NCI-H526 (cell line): ENCODE measurements at places on chromosomes 4 and X.

DNA sequence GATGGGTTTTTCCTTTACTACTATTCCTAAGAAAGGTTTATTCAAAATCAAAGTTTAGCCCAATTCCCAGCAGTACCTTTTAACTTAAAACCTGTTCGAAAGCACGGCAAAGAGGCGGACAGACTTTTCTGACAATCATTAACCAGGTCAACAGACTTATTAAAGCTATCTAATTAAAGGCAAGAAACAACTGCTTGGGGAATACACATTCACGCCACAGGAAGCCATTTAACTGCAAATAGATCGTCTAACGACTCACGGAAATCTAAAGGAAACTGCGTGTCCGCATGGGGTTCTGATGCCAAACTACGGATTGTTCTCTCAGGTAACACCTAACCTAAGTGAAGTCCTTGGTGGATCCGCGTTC, 663 bp upstream of the USP53 start:
- DNase-seq: no peak

GRCh38 chr4:7333801-7334421, 100.8 kb downstream of the PSAPL1 start:
- DNase-seq: no peak

GRCh38 chr4:37802068-37802666, 24.3 kb upstream of the PGM2 start:
- DNase-seq: peak; percentile 57

DNA sequence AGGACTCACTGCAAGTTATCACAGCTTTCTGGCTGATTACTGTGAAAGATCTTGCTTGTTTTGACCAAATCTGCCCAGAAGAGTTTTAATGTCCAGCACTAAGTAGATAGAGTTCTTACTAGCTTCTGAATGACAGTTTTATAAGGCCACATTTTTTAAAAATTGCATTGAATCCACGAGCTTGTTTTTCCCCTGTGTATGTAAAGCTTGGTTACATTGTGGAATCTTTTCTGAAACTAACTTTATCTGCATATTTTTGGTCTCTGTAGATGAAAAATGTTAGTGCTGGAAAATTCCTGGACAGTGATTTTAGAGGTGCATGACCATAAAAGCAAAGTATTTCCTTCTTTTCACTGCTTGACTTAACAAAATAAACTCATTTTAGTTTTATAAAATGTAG, 650.3 kb upstream of the FAM241A start:
- no peak for DNase-seq

DNA sequence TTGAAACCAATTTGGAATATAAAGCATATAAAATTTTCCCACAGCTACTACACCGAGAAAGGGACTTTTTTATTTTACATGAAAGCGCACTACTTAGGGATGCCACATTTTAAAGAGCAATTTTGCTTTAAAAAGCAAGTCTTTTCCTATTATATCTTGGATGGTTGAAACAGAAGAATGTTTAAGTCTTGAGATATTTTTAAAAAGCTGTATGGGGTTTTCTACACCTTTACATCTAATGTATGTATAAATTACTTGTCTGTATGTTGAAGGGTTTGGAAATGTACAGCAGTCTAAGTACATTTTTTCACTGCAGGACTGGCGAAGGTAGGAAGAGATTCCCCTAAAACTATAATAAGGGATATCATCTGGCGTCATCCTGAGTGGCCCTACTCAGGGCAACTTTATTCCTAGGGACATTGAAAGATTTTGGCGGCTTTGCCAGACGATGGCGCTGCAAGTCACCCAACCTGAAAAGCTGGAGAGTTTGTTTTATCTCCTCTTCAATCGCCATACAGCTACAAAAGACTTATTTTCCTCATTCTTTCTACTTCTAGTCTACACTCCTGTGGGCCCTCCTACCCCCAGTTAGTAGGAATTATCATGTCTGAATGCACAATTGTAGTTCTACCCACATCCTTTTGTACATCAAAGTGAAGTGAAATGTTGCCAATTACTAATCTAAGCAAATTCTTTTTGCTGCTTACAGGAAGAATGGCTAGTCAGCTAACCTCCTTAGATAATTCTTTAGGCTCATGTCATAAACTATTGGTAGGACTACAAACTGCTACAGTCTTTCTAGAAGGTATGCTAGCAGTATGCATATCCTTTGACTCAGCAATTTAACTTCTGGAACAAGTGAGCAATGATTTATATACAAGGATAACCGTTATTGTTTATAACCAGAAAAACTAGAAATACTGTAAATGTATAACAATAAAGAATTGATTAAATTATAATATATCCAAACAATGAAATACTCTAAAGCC, 782 bp upstream of the NEK1 start:
- peak; percentile 86 for DNase-seq
